Activated T-helper 17 cell treated with anti-CD3 and anti-CD28 coated beads, Interleukin-2, amount 50 U/mL, for 72 hours (primary cell): ENCODE measurements at places on chromosomes 5 and 9.

DNA sequence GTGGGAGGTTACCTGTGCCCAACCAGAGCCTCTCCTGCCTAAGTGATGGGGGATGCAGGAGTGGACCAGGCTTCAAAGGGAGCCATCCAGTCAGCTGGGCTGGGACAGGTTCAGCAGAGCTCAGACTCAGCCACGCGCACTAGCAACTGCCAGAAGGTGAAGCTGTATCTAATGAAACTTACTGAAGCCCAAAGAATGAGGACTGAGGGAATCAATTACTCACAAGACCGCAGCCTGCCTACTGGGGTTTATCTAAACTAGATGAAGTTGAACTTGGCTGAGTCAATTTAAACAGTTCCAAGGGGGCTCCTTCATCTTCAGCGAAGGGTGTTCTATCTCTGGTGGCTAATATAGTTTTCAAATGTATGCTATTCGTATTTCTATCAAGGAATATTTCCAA is 11.4 kb downstream of the HAND1 start:
- no peaks in the 10 kb centered on the region for H3K4me1 ChIP-seq

DNA sequence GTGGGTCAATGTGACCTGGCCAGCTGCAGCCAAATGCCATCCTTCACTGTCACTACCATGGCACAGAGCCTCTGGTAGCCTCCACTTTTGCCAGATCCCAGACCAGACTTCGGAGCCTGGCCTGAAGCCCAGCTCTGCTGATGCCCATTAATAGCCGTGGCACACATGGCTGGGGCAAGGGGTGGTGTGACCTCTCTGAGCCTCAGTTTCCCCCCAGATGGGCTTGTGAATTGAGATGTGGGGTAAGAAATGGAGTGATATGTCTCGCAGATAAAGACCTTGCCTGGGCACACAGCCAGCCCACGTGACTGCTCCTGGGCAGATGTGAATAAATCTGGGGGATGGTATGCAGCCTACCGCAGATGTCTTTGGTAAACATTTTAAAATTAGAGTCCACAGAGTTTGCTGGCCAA is 13.9 kb downstream of the SUSD3 start:
- peaks cover 27% of the 10 kb centered on the region for H3K36me3 ChIP-seq
- no peak overlapping the region for H3K27ac ChIP-seq
- H3K4me3 ChIP-seq = no peak overlapping the region
- no peaks in the 10 kb centered on the region for H3K27me3 ChIP-seq

DNA sequence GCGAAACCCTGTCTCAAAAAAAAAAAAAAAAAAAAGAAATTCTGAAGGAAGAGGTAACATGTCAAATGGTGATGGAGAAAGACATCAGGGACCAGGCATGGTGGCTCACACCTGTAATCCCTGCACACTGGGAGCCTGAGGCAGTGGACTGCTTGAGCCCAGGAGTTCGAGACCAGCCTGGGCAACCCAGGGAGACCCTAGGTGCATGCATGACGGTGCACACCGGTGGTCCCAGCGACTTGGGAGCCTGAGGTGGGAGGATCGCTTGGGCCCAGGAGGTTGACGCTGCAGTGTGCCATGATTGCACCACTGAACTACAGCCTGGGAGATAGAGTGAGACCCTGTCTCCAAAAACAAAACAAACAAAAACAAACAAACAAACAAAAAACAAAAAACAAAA is 1.8 kb downstream of the ISCA1 start:
- H3K27me3 ChIP-seq = no peaks in the 10 kb centered on the region
- peaks cover 23% of the 10 kb centered on the region for H3K4me1 ChIP-seq
- H3K4me3 ChIP-seq = peak overlapping the region; percentile 89
- no peak for ATAC-seq
- H3K27ac ChIP-seq = no peak overlapping the region

GRCh38 chr5:147788023-147788422 is 5.5 kb upstream of the JAKMIP2 start:
- no peak overlapping the region for H3K27ac ChIP-seq
- peaks cover 6% of the 10 kb centered on the region for H3K4me1 ChIP-seq
- peak; percentile 31 for ATAC-seq
- no peaks in the 10 kb centered on the region for H3K36me3 ChIP-seq
- H3K27me3 ChIP-seq = no peaks in the 10 kb centered on the region

DNA sequence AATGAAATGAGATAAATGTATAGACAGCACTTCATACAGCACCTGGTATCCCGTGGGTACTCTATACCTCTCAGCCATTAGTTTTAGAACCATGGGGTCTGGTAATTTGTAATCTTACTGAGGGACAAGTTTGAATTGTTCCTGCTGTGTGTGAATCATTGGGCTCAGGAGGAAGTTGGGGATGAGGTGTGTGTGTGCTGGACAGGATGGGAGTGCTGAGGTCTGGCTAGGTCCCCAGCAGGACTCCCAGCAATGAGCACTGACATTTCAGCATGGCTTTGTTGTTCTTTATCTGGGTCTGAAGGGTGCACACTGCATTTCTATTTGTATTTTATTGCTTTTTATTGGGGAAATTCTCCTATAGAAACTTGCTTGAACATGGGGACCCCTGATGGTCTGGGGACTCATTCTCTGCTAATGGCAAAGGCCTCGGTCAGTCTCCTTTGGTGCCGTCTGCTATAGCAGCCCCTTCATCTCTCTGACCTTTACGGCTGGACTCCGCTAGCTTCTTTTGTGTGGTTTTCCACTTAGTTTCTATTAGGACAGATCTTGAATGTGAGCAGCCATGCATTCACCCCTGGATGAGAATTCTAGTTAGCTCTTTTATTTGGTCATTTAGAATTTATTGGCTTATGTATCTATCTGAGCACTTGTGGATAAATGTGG is 98.1 kb downstream of the SREK1 start:
- no peak for ATAC-seq
- H3K36me3 ChIP-seq = no peaks in the 10 kb centered on the region
- no peaks in the 10 kb centered on the region for H3K4me1 ChIP-seq
- no peak overlapping the region for H3K27ac ChIP-seq
- H3K4me3 ChIP-seq = no peak overlapping the region

DNA sequence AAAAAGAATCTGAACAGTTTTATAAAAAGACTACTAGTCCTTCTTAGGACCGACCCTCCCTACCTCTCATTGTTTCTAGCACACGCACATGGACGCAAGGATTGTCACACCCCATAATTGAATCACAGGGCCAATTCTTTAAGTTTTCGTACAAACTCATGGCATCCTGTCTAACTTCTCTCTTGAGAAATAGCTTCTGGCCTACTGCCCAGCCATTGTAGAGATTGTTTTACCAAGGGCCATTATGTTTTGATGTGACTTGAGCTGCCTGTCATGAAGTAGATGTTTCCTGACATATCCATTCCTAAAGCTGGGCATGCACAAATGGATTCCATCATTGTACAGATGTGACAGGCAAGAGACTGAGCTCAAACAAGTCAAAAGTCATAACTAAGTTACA is 1672.1 kb upstream of the C9orf72 start:
- H3K4me3 ChIP-seq = no peak overlapping the region
- no peak overlapping the region for H3K27ac ChIP-seq
- no peak for ATAC-seq
- no peaks in the 10 kb centered on the region for H3K27me3 ChIP-seq
